ENCODE measurements at places on chromosomes 12 and 14. TPM values are rescaled to one million over a fixed set of nuclear protein-coding genes. Genes with fewer than 3 reads are reported as not detected.

FSCB gene
- total RNA-seq: not detected

DNA sequence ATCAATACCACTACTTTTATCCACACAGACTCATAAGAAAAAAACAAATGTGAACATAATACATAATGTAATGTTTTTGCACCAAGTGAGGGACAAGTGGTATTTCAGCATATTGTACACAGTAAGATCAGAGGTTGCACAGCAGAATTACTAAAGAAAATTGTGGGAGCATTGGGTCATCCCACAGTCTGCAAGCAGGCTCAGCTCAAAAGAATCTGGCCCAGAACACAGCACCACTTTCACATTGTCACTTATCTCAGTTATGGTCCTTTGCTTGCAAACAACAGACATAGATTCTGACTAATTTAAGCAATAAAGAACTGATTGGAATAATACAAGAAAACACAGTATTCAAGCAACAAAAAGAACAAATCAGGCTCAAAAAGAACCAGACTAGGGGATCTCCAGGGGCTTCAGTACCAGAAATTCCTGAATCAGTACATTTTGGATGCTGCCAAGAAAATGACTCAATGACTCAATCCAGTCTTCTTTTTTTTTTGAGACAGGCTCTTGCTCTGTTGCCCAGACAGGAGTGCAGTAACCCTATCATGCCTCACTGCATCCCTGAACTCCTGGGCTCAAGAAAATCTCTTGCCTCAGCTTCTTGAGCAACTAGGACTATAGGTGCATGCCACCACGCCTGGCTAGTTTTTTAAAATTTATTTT, 42.9 kb upstream of the EEA1 start:
- DNase-seq: no peak
- no peaks in the 10 kb centered on the region for H3K4me1 ChIP-seq
- H3K36me3 ChIP-seq: no peaks in the 10 kb centered on the region
- no peak overlapping the region for H3K27ac ChIP-seq
- no peak overlapping the region for H3K4me3 ChIP-seq

GRCh38 chr12:104280717-104281458, 22.7 kb upstream of the EID3 start:
- no peak overlapping the region for H3K4me3 ChIP-seq
- H3K27me3 ChIP-seq: peaks cover 7% of the 10 kb centered on the region
- H3K27ac ChIP-seq: no peak overlapping the region

- H3K4me3 ChIP-seq: no peak overlapping the region
- no peaks in the 10 kb centered on the region for H3K4me1 ChIP-seq
- peaks cover 2% of the 10 kb centered on the region for H3K27me3 ChIP-seq
- DNase-seq: no peak
- H3K36me3 ChIP-seq: no peaks in the 10 kb centered on the region
Observed at GRCh38 chr12:114623737-114624136, 60.2 kb downstream of the TBX3 start.

DNA sequence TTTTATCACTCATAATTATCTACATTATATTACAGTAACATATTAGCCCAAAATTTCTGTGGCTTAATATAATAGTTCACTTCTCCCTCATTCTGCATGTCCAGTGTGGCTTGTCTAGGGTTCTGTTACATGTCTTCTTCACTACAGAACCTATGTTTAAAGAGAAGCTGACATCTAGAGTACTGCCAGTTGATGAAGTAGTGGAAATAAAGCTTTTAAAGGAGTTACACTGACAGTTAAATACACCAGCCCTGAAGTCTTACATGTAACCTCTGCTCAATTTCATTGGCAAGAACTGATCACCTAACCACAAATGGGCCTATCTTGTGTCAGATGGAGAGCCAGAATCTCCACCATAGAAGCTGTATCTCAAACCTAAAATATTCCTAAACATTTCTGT, 32.9 kb downstream of the RPS6KA5 start:
- DNase-seq: no peak
- no peaks in the 10 kb centered on the region for H3K27me3 ChIP-seq
- H3K27ac ChIP-seq: no peak overlapping the region
- H3K4me1 ChIP-seq: peaks cover 10% of the 10 kb centered on the region
- H3K36me3 ChIP-seq: peaks cover 2% of the 10 kb centered on the region
- no peak overlapping the region for H3K4me3 ChIP-seq

DNA sequence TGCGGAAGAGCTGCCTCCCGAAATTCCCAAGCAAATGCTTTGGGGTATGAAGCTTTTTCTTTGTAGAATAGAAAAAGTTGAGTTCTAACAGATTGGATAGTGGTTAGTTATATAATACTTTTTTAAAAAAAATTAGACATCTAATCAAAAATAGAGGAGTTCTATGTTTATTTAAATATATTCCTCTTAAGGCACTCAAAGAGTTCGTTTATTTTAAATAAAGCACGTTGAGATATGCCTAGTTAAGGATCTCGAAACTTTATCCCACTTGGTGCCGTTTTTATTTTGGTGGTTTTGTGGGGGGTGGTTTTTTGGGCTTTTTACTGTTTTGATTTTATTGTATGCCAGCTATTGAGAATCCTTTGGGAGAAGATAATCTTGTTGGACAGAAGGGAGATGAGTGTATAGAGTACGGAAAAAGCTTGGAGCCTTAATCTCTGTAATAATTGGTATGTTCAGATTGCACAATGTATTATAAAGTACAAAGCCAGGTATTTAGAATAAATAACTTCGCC, 10.7 kb upstream of the SNAPC1 start:
- no peaks in the 10 kb centered on the region for H3K27me3 ChIP-seq
- peak overlapping the region; percentile 32 for H3K27ac ChIP-seq
- DNase-seq: no peak
- peaks cover 21% of the 10 kb centered on the region for H3K36me3 ChIP-seq

DNA sequence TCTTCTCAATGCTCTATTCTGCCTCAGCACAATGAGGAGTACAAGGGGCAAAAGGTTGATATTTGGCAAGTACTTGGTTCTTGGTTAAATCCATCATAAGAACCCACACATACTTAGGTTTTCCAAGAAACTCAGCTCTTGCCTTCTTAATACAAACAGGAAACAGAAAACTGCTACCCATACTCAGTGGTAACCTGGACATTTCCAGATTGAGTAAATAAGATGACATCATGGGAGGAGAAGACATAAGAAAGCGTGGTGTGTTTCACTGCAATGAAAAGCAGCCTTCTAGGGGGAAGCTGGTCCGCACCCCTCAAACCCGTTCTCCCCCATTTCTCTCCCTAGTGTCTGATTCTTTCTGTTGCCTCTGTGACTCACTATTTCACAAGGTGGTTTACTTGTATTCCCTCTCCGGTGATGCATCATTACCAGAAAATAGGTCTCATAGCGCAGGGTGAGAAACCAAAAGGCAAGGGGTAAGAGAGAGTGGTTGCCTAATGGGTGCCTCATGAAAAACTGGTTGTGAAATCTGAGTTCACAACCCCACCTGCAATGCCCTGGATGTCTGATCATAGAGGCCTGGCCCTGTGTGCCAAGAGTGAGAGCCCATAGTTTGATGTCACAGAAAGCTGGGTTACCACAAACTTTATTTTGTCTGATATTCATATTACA, 326.5 kb upstream of the TBX3 start:
- H3K27ac ChIP-seq: no peak overlapping the region
- H3K4me1 ChIP-seq: no peaks in the 10 kb centered on the region
- no peak overlapping the region for H3K4me3 ChIP-seq
- DNase-seq: no peak
- H3K36me3 ChIP-seq: no peaks in the 10 kb centered on the region
- no peaks in the 10 kb centered on the region for H3K27me3 ChIP-seq

DNA sequence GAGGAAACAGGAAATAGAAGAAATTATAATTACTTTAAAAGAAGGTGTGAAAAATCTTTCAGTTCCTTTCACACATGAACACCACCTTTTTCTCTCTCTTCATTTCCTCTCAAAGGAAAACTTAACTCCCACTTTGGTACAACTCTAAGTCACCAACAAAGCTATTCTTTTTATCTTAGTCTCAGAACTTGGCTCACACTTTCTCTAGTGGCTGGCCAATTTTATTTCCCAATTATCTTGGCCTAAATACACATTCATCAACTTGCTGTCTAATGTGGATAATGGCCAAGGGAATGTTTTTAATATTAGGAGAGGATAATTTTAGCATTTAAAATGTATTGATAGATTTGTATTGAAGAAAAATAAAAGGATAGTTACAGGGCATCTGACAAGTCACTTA, 64.5 kb upstream of the NAV3 start:
- H3K36me3 ChIP-seq: no peaks in the 10 kb centered on the region
- H3K4me1 ChIP-seq: no peaks in the 10 kb centered on the region
- H3K27ac ChIP-seq: no peak overlapping the region
- DNase-seq: no peak

GRCh38 chr14:50875359-50876070, 3.7 kb downstream of the ABHD12B start:
- H3K27me3 ChIP-seq: peaks cover 14% of the 10 kb centered on the region
- no peak overlapping the region for H3K4me3 ChIP-seq
- H3K4me1 ChIP-seq: peaks cover 26% of the 10 kb centered on the region
- DNase-seq: peak; percentile 27

Data from CD4-positive, alpha-beta T cell (primary cell).